RPMI8226 (cell line): ENCODE measurements at places on chromosomes 7 and 10.

- DNase-seq = no peak
These were observed 461.2 kb upstream of the VSTM2A start for GRCh38 chr7:54080971-54081370.

DNA sequence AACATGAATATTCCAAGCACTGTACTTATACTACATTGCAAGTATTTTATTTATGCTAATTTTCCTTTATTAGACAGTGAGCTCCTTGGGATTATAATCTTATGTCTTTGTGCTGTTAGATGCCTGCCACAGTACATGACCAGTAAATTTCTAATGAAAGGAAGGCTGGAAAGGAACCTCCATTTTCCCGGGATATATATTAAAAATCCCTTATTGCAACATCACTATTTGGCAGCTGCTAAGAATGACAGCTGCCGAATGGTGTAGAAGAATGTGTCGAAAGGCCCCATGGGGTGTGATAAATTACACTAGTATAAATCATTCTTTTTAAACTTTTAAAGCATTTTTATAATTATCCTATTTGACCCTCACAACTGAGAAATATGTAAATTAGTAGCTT, 59.1 kb downstream of the TFAM start:
- no peak for DNase-seq

GRCh38 chr7:4527988-4528636, 154.0 kb upstream of the FOXK1 start:
- DNase-seq = no peak

DNA sequence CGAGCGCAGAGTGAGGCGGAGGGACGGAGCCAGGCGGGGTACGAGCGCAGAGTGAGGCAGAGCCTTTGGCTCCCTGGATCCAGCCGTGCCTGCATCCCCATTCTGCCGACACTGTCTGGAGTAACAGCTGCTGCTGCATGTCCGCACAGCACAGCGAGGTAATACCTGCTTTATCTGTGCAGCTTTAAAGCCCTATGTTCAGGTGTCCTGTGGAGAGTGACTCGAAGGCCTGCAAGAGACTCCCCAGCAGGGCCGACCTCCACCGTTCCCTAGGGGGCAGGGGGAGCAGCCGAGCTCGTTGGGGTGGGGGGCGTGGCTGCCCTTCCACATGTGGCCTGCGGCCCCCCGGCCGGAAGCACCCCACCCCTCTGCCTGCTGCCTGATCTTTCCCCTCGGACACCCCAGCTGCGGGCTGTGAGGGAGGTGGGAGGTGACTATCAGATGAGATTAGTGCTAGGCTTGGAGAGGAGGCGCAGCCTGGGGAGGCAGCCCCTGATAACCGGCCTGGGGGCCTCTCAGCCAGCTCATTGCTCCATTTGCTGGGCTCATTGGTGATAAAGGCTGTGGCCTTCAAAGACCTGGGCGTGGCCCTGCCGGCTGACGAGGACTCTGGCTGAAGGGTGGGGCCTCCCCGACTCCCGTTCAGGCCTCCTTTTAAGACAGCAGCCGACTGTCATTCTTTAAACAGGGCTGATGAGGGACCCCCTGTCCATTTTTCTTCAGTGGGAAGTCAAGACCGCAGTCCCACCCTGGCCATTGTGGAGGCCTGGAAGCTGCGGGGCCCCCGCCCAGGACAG, 8.0 kb downstream of the VENTX start:
- no peak for DNase-seq

DNA sequence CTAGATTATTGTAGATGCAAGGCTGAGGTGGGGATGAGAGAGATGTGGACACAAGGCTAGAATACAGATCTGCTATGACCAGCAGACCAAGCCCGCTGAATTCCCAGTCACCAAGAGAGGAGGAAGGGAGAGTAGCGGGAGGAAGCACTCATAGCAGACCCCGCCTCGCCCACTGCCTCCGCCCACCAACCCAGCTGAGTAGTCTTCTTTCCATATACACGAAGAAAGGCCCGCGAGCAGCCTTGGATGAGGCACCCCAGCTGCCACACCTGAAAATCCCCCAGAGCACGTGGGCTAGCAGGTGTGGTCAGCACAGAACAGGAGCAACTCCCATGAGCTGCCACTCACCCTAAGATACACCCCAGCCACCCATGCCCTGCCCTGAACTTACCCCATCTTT, 7.9 kb upstream of the H2BK1 start:
- DNase-seq = no peak

- DNase-seq = no peak
These were observed 92.4 kb upstream of the TMEM72 start for GRCh38 chr10:44818701-44819127.

DNA sequence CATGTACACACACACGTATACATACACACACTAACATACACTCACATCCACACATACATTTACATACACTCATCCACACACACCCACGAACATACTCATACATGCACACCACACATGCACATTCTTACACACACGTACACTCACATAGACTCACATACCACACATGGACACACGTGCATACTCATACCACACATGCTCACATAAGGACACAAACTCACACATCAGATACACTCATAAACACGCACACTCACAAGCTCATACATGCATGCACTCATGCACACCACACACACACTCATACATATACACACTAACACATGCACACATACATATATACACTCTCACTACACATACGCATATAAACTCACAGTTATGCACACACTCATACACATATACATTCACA, 1.2 kb upstream of the CALN1 start:
- no peak for DNase-seq

GRCh38 chr10:114970515-114970914, 32.5 kb downstream of the TRUB1 start:
- no peak for DNase-seq

GRCh38 chr10:22629126-22629525, 85.3 kb downstream of the PIP4K2A start:
- no peak for DNase-seq

- no peak for DNase-seq
These were observed 11.1 kb downstream of the IFIT2 start for GRCh38 chr10:89312973-89313372.

DNA sequence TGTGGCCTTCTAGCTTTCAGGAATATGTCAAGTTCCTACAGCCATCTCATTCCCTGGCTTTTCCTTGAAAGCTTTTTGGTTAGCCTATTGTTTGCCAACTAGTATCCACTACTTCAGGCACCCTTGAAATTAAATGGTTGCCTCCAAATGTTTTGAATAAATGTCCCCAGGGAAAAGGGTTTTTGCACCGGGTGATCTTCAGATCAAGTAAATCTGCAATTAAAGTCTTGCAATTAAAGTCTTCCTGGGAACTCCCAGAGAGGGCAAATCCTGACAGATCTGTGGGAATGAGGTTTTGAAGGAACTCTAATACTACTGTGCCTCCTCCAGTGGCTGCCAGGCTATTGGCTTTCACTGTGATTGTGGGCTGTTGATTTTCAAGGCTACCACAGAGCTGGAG, 17.7 kb upstream of the ZNRF2 start:
- no peak for DNase-seq

DNA sequence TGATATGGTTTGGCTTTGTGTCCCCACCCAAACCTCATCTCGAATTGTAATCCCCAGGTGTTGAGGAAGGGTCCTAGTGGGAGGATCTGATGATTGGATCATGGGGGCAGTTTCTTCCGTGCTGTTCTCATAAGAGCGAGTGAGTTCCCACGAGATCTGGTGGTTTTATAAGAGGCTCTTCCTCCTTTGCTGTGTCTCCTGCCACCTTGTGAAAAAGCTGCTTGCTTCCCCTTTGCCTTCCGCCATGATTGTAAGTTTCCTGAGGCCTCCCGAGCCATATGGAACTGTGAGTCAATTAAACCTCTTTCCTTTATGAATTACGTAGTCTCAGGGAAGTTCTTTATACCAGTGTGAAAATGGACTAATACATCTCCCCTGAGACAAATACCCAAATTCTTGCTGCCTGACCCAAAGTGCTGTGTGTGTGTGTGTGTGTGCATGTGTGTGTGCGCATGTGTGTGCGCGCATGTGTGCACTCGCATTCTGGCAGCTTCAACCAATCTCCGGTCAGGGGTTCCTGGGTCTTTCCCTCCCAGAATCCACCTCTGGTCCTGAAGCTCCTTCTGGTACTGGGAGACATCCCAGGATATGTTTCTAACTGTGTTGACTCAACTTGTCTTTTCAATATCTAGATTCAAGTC, 98.1 kb upstream of the LRRC4 start:
- no peak for DNase-seq

DNA sequence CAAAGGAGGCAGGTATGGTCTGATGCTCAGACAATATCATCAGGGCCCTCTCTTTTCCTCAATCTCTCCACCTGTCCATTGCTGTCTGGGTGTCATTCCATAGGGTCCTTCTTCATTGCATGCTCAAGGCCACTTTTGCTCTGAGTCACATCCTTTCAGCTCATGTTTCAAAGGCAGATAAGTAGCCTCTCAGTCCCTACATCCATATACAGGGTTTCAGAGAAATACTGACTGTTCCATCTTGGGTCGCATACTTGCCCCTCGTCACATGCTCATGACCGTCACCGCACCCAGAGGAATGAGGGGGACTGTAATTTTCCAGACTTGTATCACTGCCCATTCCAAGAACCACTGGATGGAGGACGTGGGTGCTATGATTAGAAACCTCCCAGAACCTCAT, 93.4 kb downstream of the FAM107B start:
- no peak for DNase-seq

DNA sequence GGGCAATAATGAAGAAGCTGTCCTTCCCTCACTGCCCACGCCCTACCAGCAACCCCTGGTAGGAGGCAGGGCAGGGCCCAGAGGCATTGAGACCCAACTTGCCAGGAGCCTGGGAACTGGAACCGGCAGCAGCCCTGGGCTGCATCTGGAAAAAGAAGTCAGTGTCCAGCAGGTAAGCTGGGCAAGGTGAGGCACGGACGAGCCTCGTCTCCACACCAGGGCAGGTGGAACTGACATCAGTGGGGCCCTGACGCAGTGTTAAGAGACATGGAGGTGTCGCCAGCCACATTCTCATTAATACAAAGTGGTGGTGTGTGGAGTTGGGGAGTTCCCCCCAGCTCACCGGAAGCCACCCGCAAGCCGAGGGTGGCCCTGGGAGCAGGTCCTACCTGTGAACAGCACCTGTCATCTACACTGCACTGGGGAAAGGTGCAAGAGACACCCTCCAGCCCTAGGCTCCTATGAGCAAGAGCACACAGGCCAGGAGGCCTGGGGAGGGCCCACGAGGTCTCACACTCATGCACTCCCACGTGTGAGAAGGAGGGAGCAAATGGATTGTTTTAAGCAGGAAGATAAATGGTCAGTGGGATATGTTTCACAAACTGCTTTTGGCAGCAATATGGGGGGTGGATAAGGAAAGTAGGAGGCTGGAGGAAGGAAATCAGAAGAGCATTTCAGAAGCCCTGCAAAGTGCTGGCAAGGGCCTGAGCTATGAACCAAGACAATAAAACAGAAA, 53.6 kb downstream of the COBL start:
- peak; percentile 39 for DNase-seq

- no peak for DNase-seq
These were observed 64.2 kb upstream of the PITRM1 start for GRCh38 chr10:3236644-3237404.

GRCh38 chr10:25300073-25300472, 125.3 kb downstream of the GPR158 start:
- DNase-seq = no peak

- no peak for DNase-seq
These were observed 60.1 kb downstream of the ERCC6 start for GRCh38 chr10:49478819-49479218.

DNA sequence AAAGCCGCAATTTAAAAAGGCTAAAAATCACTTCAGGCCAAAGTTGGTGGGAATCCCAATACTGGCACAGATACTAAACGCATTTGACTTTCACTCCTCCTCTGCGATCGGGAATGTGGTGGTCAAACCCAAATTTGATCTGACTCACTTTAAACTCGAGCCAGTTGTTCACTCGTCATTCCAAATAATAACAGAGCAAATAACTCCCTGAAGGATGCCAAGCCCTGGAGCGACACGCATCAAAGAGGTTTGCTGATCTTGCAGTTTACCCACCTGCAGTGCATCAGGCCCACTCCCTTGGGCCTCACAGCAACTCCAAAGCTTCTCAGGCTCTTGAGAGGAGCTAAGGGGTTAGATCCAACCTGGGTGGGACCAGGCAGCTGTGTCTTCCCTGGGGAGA, 12.2 kb downstream of the PTN start:
- DNase-seq = no peak

DNA sequence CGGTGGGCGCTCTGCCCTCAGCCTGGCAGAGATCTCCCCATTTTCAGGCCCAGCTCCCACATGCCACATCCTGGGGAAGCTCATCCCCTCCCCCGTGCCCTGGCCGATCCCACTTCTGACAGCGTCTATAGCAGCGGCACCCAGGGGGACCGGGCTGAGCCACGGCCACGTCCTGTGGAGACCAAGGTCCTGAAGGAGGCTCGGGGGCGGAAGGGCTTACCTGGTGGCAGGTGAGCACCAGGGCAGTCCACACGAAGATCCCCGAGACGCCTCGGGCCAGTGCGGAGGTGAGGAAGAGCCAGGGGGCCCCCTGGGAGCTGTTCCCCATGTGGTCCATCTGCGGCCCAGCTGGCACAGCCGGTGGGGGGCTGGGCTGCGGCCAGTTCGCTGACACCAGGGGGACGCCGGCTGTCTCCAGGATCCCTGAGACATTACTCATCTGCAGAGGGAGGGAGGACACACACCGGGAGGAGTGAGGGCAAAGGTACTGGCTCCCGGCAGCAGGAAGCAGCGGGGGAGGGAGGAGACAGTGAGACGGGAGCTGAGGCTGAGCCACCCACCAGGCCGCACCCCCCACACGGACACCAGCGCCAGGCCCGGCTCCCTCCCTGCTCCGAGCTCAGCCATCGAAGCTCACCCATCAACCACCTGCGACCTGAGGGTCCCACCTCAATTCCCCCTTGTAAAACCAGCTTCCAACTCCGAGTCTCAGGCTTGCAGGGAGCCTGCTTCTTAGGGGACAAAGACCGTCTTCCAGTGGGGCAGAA, 776 bp downstream of the TMEM184A start:
- DNase-seq = peak; percentile 78

DNA sequence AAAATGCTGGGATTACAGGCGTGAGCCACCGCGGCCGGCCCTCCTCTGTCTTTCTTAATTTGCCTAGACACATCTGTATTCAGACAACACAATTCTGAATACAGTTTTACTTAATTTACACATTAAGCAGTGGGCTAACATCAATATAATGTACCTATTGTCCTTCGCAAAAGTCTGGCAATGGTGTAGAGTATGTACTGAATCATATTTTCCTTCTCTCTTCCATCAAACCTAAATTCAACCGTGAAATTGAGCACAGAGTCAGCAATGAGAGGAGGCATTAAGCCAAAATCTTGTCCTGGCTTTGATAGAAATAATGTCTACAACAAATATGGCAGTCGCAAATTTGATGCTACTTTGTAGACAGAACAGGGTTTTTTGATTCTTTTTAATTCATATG, 30.4 kb downstream of the FZD9 start:
- DNase-seq = no peak

DNA sequence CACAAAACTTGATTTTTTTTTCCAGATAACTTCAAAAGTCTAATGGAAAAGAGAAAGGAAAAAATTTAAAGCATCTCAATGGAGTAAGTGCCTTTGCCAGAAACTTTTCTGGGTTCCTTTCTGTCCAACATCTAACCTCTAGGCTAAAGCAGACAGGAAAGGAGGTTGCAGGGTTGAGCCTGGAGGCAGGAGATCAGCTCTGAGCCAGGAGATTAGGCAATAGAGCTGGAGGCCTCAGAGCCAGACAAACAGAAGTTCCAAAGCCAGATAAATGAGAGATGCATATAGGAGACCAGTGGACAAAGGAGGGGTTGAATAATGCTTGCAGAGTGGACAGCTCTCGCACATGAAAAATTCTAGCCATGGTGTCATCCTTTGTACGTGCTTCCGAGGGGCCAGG, 42.9 kb downstream of the CHN2 start:
- DNase-seq = no peak

GRCh38 chr10:99297033-99297432, 32.1 kb upstream of the CNNM1 start:
- DNase-seq = no peak
